ENCODE measurements at places on chromosomes 4 and X. TPM values are rescaled to one million over a fixed set of nuclear protein-coding genes. Genes with fewer than 3 reads are reported as not detected.

ARHGEF38 gene
- total RNA-seq: not detected

HERC5 gene
- 5.9 TPM for total RNA-seq

PCSK1N gene
- 1.4 TPM for total RNA-seq

GLRA2 gene
- not detected for total RNA-seq

HSPA4L gene
- total RNA-seq: 14.5 TPM

SGMS2 gene
- 56.3 TPM for total RNA-seq

RAB33A gene
- total RNA-seq: 1.6 TPM

AWAT2 gene
- not detected for total RNA-seq

PPP1R3F gene
- total RNA-seq: 7.9 TPM

TCEAL6 gene
- not detected for total RNA-seq

DNAAF6 gene
- not detected for total RNA-seq

STAG2 gene
- 114 TPM for total RNA-seq

ALAS2 gene
- 1.1 TPM for total RNA-seq

MAD2L1 gene
- total RNA-seq: 4.4 TPM

CLTRN gene
- total RNA-seq: 0.59 TPM

PAGE2 gene
- not detected for total RNA-seq

TRIM2 gene
- total RNA-seq: 109 TPM

UGT2A1 gene
- total RNA-seq: not detected

PCDH10 gene
- not detected for total RNA-seq

FRAS1 gene
- 4.9 TPM for total RNA-seq

SPIN2A gene
- total RNA-seq: 0.32 TPM

FAAH2 gene
- total RNA-seq: 30.2 TPM

GRIA3 gene
- 2.6 TPM for total RNA-seq

GPC4 gene
- total RNA-seq: 7.7 TPM

ADH1A gene
- total RNA-seq: not detected

PAGE5 gene
- total RNA-seq: not detected

PPP1R2C gene
- total RNA-seq: not detected

SMPX gene
- total RNA-seq: 1.0 TPM

STAP1 gene
- total RNA-seq: 0.32 TPM

USP51 gene
- 4.0 TPM for total RNA-seq

All from breast epithelium (tissue), 4 donors.